ENCODE measurements at places on chromosomes 5 and 9.

GRCh38 chr5:150473673-150474358 is 24.3 kb upstream of the RPS14 start:
- no peak for DNase-seq

GRCh38 chr5:79697222-79698170 is 7.9 kb downstream of the CMYA5 start:
- no peak for DNase-seq

DNA sequence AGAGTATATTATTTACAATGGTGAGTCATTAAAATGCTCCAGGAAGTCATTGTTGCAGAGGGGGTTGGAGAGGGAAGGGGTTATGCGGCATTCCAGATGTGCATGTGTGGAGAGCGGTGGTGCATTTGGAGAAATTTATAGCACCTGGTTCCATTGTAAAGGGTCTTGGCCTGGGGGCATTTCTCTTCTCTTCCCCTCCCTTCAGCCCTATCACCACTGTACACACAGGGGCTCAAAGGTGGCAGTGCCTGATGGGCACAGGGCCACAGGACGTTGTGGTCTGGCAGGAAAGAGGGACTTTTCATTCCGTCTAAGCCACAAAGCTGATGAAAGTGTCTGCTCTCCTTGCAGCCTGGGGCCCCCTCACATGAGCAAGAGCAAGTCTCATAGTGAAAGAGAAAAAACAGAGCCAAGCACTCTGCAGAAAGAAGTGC is 442.4 kb upstream of the ZNF462 start:
- DNase-seq = no peak

DNA sequence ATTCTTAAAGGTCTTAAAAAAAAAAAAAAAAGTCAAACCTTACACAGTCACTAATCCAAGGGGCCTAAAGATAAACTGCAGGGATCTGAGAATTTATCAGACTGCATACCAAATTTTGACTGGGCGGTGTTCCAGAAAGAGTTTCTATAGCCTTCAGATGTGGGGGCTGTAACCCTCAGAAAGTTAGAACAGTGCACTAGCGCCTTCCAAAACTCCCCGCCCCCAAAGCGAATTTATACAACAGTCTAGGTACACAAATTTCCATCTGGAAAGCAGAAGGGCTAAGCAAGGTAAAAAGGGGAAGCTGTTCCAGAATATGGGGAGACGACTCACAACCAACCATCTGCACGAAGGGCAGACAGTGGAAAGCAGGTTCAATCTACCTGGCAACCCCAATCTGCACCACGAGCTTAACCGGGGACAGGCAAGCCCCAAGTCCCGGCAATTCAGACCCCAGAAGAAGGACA is 813 bp downstream of the ERMP1 start:
- no peak for DNase-seq

DNA sequence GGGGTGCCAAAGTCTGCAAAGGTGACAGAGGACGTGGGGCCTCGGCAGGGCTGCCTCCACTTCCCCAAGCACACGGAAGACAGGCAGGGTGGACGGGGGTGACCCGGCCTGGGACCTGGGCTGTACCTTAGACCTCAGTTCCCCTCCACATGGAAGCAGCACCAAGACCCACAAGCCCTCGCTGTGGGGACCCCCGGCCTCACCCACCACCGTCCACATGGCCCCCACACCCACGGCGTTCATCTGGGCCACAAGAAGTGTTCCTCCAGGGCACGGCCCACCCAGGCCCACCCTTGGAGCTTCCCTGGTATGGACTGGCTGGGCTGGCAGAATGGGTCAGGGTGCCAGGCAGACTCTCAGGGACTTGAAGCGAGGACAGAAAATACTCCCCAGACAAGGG is 45.8 kb upstream of the NKD2 start:
- DNase-seq = no peak

- peak; percentile 59 for DNase-seq
Observed at GRCh38 chr9:126690431-126691051, 76.8 kb downstream of the LMX1B start.

- DNase-seq = no peak
Observed at GRCh38 chr5:137453483-137454080, 45.5 kb downstream of the SPOCK1 start.

DNA sequence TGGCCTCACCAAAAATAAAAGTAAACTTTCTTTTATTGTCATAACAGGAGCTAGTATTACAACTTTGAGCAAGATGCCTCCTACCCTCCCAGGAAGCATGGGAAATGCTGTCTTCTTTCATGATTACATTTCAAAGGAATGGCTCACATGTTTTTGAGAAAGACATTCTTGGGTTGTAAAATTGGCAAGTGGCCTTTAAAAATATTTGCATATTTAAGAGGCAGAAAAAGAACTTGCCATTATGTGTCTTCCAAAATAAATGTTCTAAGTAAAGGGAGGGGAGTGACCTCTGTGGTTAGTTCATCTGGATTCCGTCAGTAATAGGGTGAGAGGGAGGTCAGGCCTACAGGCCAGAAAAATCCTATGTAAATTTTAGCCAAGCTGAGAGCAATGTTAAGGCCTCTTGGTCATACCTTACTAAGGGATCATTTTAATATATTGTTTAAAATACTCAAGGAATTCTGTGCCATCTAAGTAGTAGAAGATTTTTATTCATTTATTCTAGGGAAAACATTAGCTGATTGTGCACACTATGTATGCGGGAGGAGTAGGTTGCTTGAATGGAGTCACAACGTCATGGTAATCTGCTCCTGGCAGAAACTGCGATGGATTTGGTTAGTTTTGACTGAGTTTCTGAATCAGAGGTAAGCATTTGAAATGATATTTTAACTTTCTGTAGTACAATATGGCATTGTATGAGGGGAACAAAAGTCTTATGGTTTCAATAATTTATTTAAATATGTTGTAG is 1485.7 kb upstream of the CDH9 start:
- no peak for DNase-seq

- no peak for DNase-seq
Observed at GRCh38 chr5:126351153-126351552, 72.1 kb upstream of the GRAMD2B start.

Data from stimulated activated CD4-positive, alpha-beta T cell treated with anti-CD3 and anti-CD28 coated beads, Interleukin-12 subunit alpha, Interleukin-12 subunit beta, amount 100 ng/mL, for 4 hours (primary cell).